ENCODE measurements at places on chromosomes 5 and 9.

- H3K4me3 ChIP-seq, result no peak overlapping the region
- H3K27ac ChIP-seq, result no peak overlapping the region
- H3K4me1 ChIP-seq, result peaks cover 5% of the 10 kb centered on the region
- DNase-seq, result no peak
These were observed 142.1 kb downstream of the LIFR start for GRCh38 chr5:38414348-38414747.

DNA sequence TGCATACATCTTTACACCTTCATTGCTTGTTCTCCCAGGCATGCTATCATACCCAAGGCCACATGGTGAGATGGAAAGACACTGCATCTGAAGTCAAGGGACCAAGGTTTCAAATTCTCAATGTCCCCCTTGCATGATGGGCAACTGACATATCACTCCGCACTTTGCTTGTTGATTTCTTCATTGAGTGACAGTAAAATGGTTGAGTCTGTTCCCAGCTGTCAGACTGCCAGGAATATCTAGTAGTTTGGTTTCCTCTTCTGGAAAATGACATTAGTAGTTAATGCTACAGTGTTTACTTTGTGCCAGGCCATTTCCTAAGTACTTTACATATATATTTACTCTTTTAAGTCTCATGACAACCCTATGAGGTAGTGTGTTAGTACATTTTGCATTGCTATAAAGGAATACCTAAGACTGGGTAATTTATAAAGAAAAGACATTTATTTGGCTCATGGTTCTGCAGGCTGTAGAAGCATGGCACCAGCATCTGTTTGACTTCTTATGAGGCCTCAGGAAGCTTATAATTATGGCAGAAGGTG, 114.4 kb downstream of the PCSK1 start:
- H3K4me3 ChIP-seq, result no peak overlapping the region
- no peaks in the 10 kb centered on the region for H3K27me3 ChIP-seq
- no peak for DNase-seq
- no peak overlapping the region for H3K27ac ChIP-seq

- H3K4me1 ChIP-seq, result peaks cover 4% of the 10 kb centered on the region
- H3K4me3 ChIP-seq, result no peak overlapping the region
- DNase-seq, result no peak
- H3K27ac ChIP-seq, result peak overlapping the region; percentile 48
- no peaks in the 10 kb centered on the region for H3K27me3 ChIP-seq
- H3K36me3 ChIP-seq, result peaks cover 37% of the 10 kb centered on the region
These were observed 5.7 kb downstream of the CREB3 start for GRCh38 chr9:35738186-35738585.

DNA sequence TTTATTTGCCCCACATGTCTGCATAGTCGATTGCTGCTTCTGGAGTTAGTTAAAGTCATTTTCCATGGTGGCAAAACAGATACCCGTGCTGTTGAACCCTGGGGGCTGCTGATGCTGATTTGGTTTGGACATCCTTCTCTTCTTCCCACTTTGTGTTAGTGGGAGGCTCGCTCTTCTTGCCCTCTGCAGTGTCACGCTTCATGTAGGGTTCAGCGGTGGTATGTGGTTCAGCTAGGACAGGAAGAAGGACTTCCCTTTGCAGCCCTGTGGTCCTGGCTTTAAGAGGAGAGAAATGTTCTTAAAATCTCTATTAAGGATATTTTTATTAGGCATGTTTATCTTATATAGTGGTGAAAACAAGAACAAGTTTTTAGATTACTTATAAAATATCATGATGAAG, 36.2 kb downstream of the SLC36A1 start:
- peaks cover 6% of the 10 kb centered on the region for H3K4me1 ChIP-seq
- H3K36me3 ChIP-seq, result peaks cover 16% of the 10 kb centered on the region
- no peaks in the 10 kb centered on the region for H3K27me3 ChIP-seq
- DNase-seq, result no peak
- no peak overlapping the region for H3K4me3 ChIP-seq

DNA sequence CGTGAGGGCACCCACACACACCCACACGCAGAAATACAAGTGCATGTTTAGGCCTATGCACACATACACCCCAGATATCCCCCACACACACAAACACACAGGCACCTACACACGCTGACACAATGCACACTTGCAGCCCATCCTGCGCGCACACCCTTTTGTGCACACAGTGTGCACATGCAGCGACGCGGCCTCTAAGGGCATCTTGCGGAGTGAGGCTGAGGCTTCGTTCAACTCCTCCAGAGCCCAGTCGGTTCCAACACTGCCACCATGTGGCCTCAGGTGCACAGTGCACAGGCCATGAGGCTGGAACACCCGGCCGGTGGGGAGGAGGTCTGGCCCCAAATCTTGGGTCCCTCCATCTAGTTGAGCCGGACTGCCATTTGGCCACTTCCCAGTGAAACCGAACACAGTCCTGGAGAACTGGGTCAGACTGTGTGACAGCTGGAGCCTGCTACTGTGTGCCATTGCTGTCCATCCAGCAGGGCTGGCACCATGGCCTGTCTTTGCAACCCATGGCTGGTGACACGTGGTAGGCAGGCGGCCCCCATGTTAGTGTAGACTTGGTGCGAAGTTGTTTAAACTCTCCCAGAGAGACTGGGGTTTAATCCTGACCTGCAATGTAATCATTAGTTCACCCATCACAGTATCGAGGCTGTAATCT, 97.7 kb upstream of the MVB12B start:
- no peak overlapping the region for H3K27ac ChIP-seq
- peak; percentile 83 for DNase-seq
- peaks cover 6% of the 10 kb centered on the region for H3K4me1 ChIP-seq

GRCh38 chr9:35726931-35727330, 5.1 kb downstream of the TLN1 start:
- DNase-seq, result no peak
- peaks cover 8% of the 10 kb centered on the region for H3K4me1 ChIP-seq
- H3K27ac ChIP-seq, result no peak overlapping the region
- H3K4me3 ChIP-seq, result peak overlapping the region; percentile 16
- no peaks in the 10 kb centered on the region for H3K27me3 ChIP-seq
- peaks cover 21% of the 10 kb centered on the region for H3K36me3 ChIP-seq

DNA sequence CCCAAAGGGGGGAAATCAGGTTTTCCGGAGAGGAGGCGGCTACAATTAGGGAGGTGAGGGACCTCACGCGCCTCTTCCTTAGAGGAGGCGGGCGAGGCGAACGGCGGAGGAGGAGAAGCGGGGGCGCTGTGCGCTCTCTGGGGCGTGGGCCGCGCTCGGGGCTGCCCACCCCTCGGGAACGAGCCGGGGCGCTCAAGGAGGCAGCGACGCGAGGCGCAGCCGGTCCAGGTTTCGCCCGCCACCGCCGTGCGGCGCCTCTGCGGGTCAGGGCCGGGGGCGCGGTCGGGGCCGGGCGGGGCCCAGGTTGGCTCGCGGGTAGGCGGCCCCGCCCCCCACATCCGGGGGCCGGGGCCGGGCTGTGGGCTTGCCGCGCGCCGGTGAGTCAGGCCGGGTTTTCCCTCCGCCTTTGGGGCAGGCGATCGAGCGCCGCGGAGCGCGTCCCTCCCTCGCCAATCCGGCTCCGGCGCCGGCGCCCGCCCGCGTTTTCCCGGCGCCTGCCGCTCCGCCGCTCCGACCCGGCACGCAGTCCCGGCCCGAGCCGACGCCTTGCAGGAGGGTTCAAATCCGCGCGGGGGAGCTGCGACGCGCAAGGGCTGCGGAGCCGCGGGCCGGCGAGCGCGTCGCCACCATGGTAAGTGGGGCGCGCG, at the start of gene N4BP3:
Gene N4BP3, plus strand, starts transcription at position 392 of the 647 bp plus-strand sequence. CDS start 6,052 bp downstream, outside the sequence.
- peaks cover 17% of the 10 kb centered on the region for H3K27me3 ChIP-seq
- DNase-seq, result peak; percentile 87
- peaks cover 22% of the 10 kb centered on the region for H3K4me1 ChIP-seq
- H3K4me3 ChIP-seq, result peak within 1 kb of the TSS; percentile 92
- H3K27ac ChIP-seq, result peak within 1 kb of the TSS; percentile 89

DNA sequence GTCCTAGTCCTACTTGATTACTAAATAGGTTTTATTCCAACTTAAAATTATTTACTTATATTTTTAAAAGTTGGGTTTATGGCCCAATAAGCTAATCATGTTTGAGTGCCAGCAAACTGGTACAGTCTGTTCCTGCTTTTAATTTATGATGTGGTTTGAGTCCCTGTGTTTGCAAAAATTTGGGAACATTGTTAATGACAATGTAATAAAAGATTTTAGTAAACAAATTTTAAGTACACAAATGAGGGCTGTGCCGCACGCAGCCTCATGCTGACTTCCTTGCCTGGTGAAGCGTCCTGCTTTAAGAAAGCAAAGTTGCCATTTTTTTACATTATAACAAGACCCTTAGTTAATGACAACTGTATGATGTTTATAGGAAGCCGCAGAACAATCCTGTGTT, 96.8 kb upstream of the MAP1B start:
- H3K36me3 ChIP-seq, result no peaks in the 10 kb centered on the region
- no peak overlapping the region for H3K4me3 ChIP-seq
- DNase-seq, result no peak
- H3K27me3 ChIP-seq, result peaks cover 8% of the 10 kb centered on the region
- H3K27ac ChIP-seq, result no peak overlapping the region

- no peaks in the 10 kb centered on the region for H3K27me3 ChIP-seq
- no peak overlapping the region for H3K4me3 ChIP-seq
- H3K36me3 ChIP-seq, result no peaks in the 10 kb centered on the region
These were observed 498.6 kb downstream of the EBF1 start for GRCh38 chr5:158601118-158601517.

DNA sequence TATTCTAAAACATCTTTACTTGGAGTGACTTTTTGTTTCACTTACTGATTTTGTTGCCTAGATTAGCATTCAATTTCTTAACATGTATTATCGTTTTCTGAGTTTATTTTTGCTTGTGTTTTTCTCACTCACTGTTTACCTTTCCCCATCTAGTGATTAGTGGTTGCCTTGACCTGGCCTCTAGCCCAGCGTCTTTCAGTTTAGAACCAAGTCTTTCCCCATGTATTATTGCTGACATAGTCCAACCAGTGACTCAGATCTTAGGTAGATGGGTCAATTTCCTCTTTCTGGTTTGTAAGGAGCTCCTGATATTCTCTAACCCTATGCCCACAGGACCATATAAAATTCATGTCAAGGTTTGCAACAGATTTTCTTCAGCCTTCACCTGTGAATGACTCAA, 135.5 kb downstream of the PRR16 start:
- DNase-seq, result no peak
- H3K4me1 ChIP-seq, result no peaks in the 10 kb centered on the region
- H3K4me3 ChIP-seq, result no peak overlapping the region
- H3K36me3 ChIP-seq, result no peaks in the 10 kb centered on the region
- H3K27ac ChIP-seq, result no peak overlapping the region

- no peaks in the 10 kb centered on the region for H3K4me1 ChIP-seq
- DNase-seq, result no peak
- H3K4me3 ChIP-seq, result no peak overlapping the region
- no peak overlapping the region for H3K27ac ChIP-seq
- H3K36me3 ChIP-seq, result no peaks in the 10 kb centered on the region
These were observed 97.0 kb upstream of the MOCS2 start for GRCh38 chr5:53206562-53206961.

GRCh38 chr9:87581513-87581912, 83.8 kb downstream of the DAPK1 start:
- H3K36me3 ChIP-seq, result peaks cover 17% of the 10 kb centered on the region
- peak overlapping the region; percentile 52 for H3K4me3 ChIP-seq
- H3K4me1 ChIP-seq, result peaks cover 59% of the 10 kb centered on the region
- DNase-seq, result no peak
- peak overlapping the region; percentile 34 for H3K27ac ChIP-seq

GRCh38 chr9:114911167-114911821, 19.1 kb downstream of the TNFSF8 start:
- peaks cover 4% of the 10 kb centered on the region for H3K27me3 ChIP-seq
- H3K27ac ChIP-seq, result peak overlapping the region; percentile 21
- DNase-seq, result no peak
- H3K36me3 ChIP-seq, result no peaks in the 10 kb centered on the region

- DNase-seq, result no peak
- no peak overlapping the region for H3K4me3 ChIP-seq
- no peak overlapping the region for H3K27ac ChIP-seq
- no peaks in the 10 kb centered on the region for H3K27me3 ChIP-seq
These were observed 41.3 kb downstream of the MACROH2A1 start for GRCh38 chr5:135357685-135358084.

DNA sequence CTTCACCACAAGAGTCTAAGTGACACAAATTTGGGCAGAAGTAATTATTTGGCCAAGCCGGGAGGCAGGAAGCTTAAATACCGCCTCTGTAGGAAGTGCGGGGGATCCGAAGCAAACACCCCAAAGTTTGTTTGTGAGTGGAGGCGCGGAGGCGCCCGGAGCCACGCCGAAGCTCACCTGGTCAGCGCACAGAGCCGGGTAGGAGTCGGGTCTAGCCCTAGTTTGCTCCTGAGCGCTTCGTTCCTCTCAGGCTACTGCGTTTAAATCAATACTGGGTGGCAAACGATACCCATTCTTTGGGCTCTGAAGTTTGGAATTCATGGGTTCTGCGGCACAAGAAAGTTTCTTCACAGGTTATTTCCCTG, 855 bp downstream of the MCC start:
- peak overlapping the region; percentile 16 for H3K27ac ChIP-seq
- peak overlapping the region; percentile 93 for H3K4me3 ChIP-seq
- peaks cover 45% of the 10 kb centered on the region for H3K27me3 ChIP-seq
- no peaks in the 10 kb centered on the region for H3K4me1 ChIP-seq
- H3K36me3 ChIP-seq, result peaks cover 4% of the 10 kb centered on the region
- DNase-seq, result no peak

- H3K27me3 ChIP-seq, result no peaks in the 10 kb centered on the region
- H3K27ac ChIP-seq, result no peak overlapping the region
- no peaks in the 10 kb centered on the region for H3K36me3 ChIP-seq
These were observed 1148.0 kb downstream of the CDH12 start for GRCh38 chr5:21704974-21705668.

DNA sequence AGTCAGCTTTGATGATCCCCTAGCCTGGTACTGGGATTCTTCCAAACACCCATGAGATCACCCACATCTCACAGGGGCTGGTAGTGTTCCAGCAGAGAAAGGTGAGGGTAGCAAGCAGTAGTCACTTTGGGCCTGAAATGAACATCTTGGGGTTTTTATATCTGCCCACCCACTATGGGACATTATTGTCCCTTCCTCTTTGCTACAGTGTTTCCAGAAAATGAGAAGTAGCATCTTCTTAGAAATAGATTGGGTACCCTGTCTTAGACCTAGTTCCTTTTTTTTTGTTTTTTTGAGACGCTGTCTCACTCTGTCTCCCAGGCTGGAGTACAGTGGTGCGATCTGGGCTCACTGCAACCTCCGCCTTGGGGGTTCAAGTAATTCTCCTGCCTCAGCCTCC, 249.2 kb upstream of the ANKRD55 start:
- no peak overlapping the region for H3K27ac ChIP-seq
- H3K4me1 ChIP-seq, result peaks cover 28% of the 10 kb centered on the region
- peak overlapping the region; percentile 86 for H3K4me3 ChIP-seq
- H3K27me3 ChIP-seq, result no peaks in the 10 kb centered on the region
- no peak for DNase-seq

GRCh38 chr5:98121036-98121936, 652.2 kb upstream of the RGMB start:
- no peaks in the 10 kb centered on the region for H3K4me1 ChIP-seq
- H3K36me3 ChIP-seq, result no peaks in the 10 kb centered on the region
- no peak overlapping the region for H3K27ac ChIP-seq
- H3K27me3 ChIP-seq, result no peaks in the 10 kb centered on the region
- DNase-seq, result no peak
